ENCODE measurements at places on chromosomes 6 and 20.

- no peaks in the 10 kb centered on the region for H3K4me1 ChIP-seq
- no peak overlapping the region for H3K27ac ChIP-seq
- no peak for DNase-seq
- no peaks in the 10 kb centered on the region for H3K36me3 ChIP-seq
Observed at GRCh38 chr20:40291493-40292135, 397.4 kb downstream of the MAFB start.

DNA sequence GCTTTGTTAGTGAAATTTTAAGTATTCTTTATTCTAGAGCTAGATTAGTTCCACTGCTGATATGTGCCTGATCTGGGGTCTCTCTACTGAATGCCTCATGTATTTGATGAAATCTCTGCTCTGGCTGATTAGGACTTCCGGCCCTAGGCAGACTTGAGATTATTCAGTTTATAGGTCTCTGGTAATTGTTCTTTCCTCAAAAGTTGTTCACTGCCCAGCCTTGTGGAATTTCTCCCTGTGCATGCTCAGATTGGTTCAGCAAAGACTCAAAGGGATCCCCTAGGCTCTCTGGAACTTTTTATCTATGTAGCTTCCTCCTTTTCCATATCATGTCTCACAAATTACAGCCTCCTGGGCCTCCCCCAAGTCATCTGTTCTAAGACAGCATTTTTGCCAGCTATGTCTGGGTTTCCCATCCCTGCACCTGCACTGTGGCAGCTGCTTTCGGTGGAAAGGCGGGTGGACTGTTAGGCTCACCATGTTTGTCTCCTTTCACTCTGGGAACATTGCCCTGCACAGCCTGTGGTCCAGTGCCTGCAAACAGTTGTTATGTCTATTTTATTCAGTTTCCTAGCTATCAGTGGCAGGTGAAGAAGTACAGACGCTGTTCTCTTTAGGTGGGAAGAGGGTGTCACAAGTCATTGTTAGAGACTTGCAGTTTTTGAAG, 73.7 kb downstream of the RPP40 start:
- no peak for DNase-seq
- H3K4me3 ChIP-seq, result no peak overlapping the region
- H3K4me1 ChIP-seq, result peaks cover 46% of the 10 kb centered on the region
- peaks cover 3% of the 10 kb centered on the region for H3K27me3 ChIP-seq

DNA sequence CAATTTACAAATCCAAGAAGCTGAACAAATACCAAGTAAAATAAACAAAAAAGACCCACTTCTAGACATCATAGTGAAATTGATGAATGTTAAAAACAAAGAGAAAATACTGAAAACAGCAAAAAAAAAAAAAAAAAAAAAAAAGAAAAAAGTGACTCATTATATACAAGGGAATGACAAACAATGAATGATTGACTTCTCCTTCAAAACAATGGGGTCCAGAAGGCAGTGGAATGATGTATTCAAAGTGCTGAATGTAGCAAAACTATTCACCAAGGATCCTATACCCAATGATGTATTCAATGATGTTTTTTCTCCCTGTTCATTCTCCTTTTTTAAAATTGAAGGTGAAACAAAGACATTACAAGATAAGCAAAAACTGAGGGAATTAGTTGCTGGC, 650.0 kb downstream of the UTRN start:
- H3K4me3 ChIP-seq, result no peak overlapping the region
- peaks cover 9% of the 10 kb centered on the region for H3K36me3 ChIP-seq
- H3K4me1 ChIP-seq, result no peaks in the 10 kb centered on the region
- no peak for DNase-seq

- peaks cover 3% of the 10 kb centered on the region for H3K27me3 ChIP-seq
- H3K36me3 ChIP-seq, result peaks cover 5% of the 10 kb centered on the region
- H3K4me1 ChIP-seq, result peaks cover 4% of the 10 kb centered on the region
- no peak overlapping the region for H3K4me3 ChIP-seq
Observed at GRCh38 chr20:33445881-33446625, 2.5 kb upstream of the SNTA1 start.

- no peak overlapping the region for H3K4me3 ChIP-seq
- H3K36me3 ChIP-seq, result no peaks in the 10 kb centered on the region
- DNase-seq, result no peak
- H3K4me1 ChIP-seq, result no peaks in the 10 kb centered on the region
Observed at GRCh38 chr6:98958776-98959175, 11.0 kb upstream of the FBXL4 start.

DNA sequence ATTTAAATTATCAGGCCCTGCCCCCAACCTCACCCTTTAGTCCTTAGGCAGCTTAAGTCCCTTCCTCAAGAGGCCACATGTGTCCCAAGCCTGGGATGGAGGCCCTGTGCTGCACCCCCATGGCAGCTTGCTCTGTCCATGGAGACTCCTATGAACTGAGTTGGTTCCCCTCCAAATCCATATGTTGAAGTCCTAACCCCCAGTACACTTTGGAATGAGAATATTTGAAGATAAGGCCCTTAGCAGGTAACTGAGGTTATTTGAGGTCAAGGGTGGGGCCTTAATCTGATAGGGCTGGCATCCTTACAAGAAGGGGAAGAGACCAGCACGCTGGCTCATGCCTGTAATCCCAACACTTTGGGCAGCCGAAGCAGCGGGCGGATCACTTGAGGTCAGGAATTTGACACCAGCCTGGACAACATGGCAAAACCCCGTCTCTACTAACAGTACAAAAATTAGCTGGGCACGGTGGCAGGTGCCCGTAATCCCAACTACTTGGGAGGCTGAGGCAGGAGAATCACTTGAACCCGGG, 6.7 kb upstream of the BEND3 start:
- no peak overlapping the region for H3K27ac ChIP-seq
- H3K27me3 ChIP-seq, result peaks cover 4% of the 10 kb centered on the region

DNA sequence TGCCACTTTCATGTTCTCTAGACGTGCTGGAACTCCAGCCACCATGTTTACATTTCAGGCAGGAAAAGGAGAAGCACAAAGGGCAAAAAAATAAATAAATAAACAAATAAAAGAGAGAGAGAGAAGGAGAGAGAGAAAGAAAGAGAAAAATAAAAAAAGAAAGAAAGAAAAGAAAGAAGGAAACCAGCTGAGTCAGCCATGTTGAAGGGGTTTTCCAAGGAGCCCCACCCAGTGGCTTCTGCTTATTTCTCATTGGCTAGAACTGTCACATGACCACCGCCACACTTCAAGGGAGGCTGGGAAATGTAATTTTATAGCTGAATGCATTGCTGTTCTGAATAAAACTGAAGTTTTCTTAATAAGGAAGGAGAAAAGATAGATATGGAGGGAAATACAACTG, 71.1 kb downstream of the BFSP1 start:
- no peak overlapping the region for H3K4me3 ChIP-seq
- no peaks in the 10 kb centered on the region for H3K27me3 ChIP-seq
- peaks cover 7% of the 10 kb centered on the region for H3K36me3 ChIP-seq
- H3K27ac ChIP-seq, result no peak overlapping the region

GRCh38 chr6:117463762-117464665, 18.5 kb upstream of the DCBLD1 start:
- DNase-seq, result no peak
- no peak overlapping the region for H3K4me3 ChIP-seq
- no peaks in the 10 kb centered on the region for H3K27me3 ChIP-seq
- no peaks in the 10 kb centered on the region for H3K36me3 ChIP-seq
- H3K27ac ChIP-seq, result no peak overlapping the region

Data from glutamatergic neuron (in vitro differentiated cells).